ENCODE measurements at places on chromosomes 6 and 20.

DNA sequence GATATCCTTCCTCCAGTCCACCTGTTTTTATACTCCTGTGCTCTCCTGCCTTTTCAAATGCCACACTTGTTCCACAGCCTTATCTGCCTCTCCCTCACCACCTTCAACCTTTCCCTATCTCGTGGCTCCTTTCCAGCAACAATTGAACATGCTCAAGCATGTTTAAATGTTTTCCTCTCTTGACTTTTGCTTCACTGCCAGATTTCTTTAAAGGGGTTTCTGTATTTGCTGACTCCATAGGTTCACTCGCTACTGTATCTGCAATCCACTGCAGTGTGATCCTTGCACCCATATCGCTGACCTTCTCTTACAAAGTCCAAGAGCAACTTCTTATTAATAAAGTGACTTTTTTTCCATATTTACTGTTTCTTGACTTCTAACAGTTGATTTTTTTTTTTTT lies 11.2 kb upstream of the GMNN start:
- peak; percentile 50 for DNase-seq

GRCh38 chr20:37397076-37397953 lies 51.4 kb downstream of the SRC start:
- DNase-seq, result no peak

DNA sequence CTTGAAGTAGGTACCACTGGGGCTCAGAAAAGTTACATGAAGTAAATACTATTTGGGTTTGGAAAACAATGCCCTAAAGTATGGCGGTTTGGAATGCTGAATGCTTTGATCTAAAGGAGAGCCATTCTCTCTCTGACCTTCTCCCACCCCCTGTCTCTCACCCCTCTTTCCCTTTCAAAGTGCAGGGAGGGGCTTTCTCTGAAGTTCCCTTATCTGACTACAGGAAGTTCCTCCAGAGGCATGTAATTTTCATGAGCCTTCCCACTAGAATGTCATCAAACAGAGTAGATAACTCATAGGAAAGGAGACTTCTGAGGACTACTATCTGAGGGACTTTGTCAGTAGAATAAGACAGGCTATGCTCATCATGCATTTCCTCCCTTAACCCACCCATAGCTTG lies 216.7 kb upstream of the PCSK2 start:
- no peak for DNase-seq

DNA sequence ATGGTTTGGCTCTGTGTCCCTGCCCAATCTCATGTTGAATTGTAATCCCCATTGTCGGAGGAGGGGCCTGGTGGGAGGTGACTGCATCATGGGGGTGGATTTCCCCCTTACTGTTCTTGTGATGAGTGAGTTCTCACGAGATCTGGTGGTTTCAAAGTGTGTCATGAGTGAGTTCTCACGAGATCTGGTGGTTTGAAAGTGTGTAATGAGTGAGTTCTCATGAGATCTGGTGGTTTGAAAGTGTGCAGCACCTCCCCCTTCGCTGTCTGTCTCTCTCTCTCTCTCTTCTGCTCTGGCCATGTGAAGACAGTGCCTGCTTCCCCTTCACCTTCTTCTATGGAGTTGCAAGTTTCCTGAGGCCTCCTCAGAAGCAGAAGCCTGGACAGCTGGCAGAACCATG lies 87.6 kb downstream of the MYLK4 start:
- no peak for DNase-seq

DNA sequence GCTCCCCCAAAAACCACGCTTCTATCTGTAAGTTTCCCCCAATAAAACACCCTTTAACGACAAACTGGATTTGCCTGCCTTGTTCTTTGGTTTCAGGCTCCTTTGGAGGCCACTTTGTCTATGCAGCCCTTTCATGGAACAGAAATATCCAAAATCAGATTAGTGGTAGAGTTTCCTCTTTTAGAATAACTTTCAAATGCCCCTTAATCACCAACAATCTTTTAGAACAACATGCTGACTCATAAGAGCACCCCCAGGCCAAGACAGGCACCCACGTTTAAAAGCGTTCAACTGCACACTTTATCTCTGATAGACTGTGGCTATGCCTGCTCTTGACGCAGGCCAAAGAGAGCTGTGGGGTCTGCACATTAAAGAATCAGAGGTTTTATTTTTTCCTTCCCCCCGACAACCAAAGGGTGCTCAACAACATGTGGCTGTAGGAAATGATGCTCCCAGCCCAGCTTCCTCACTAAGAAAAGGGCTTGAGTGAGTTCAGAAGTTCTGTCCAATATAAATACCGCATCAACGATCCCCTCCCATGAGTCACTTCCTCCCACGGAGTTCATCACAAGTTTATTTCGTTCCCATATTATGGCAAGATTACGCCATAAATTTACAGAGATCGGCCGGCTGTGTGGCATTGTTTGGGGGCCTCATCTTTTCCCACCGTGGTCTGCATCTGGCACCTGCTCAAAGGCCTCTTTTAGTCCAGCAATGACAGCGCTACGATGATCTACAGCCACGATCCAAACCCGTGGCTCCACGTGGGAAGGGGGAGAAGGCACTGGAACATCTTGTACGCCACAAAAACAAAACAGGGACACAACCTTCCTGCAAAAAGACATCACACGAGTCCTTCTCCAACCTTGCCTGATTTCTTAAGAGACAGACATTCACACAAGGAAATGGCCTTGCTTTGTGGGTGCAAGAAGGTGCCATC lies 88.8 kb upstream of the NFATC2 start:
- DNase-seq, result peak; percentile 80

GRCh38 chr6:109769213-109769612 lies 78.1 kb downstream of the FIG4 start:
- no peak for DNase-seq

- no peak for DNase-seq
Observed at GRCh38 chr6:112330879-112331265, 16.3 kb upstream of the RFPL4B start.

DNA sequence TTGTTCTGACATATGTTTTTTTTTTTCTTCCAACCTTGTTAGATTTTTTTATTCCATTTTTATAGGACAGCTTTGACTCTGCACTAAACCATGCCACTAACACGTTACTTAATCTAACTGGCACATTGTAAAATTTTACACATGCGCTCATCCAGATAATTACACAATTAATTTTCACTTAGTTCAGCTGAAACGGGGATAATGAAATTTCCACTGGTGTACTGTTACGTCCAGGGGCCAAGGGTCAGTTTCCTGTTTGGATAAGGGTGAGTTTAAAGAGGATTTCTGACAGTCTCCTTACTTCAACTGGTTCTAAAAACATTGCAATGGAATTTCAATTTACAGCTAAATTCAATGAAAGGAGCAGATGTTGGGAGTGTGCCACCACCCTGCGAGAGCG lies 221.8 kb upstream of the CEP162 start:
- DNase-seq, result no peak

DNA sequence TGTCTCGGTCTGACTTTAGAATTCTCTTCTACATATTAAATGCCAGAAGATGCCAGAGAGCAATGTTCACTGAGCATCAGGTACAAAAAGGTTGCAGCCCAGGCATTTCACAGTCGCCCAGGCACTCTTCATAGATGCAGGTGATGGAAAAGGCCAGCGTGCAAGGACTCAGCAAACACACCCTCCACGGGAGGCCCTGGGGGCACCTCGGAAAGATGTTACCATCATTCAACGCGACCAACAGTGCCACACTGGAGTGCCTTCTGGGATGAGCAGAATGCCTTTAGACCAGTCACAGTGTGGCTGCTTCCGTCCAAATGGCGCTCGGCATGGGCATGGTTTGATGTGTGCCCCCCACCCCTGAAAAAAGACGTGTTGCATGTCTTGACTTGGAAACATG lies 4.5 kb upstream of the RAMACL start:
- DNase-seq, result no peak
